Activated CD8-positive, alpha-beta memory T cell treated with anti-CD3 and anti-CD28 coated beads for 24 hours (primary cell): ENCODE measurements at places on chromosomes 16 and 17.
A peak's percentile ranks its signal among the peaks of the same experiment; 100 is the strongest.

DNA sequence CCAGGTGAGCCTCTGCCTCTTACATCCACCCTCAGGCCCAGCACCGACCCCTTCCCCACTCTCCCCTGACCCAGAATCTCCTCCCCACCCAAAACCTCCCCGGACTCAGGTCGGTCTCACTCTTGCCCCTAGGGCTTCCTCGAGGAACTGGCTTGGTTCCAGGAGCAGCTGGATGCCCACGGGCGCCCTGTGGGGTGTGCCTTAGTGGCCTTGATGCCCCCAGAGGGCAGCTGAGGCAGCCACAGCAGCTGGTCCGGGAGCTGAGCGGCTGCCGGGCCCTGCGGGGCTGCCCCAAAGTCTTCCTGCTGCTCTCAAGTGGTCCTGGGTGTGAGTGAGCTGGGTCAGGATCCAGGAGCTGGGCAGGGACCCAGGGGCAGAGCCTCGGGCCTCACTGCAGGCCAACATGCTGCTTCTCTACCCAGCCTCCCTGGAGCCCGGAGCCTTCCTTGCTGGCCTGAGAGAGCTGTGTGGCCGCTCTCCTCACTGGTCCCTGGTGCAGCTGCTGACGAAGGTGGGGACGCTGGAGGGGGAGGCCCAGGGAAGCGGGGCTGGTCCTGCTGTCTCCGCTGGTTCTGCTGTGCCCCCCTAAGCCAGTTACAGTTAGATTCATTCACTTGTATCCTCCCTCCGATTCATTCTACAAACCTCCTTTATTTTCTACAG lies 9.6 kb downstream of the ZNF213 start:
- DNase-seq, result no peak

GRCh38 chr17:11326492-11326891 lies 85.5 kb downstream of the SHISA6 start:
- no peak for DNase-seq

DNA sequence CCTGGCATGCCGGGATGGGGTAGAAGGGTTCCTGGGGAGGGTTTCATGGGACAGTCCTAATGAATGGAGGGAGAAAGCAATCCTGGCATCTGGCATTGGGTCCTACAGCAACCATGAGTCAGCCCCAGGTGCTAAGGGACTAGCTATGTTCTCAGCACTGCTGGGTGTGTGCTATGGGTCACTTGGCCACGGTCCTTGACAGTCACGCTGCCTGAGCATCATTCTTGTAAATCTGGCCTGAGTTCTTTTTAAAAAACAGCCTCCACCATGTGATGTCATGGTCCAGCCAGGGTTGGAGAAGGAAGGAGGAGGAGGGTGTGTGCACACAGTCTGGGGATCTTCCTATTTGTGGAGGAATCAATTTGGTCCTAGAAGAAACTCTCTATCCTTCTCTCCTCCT lies 6.2 kb upstream of the RAMP2 start:
- no peak for DNase-seq

GRCh38 chr17:47076171-47076570 lies 97.1 kb upstream of the RPRML start:
- no peak for DNase-seq

GRCh38 chr16:8286348-8286747 lies 304.0 kb downstream of the TMEM114 start:
- DNase-seq, result no peak

DNA sequence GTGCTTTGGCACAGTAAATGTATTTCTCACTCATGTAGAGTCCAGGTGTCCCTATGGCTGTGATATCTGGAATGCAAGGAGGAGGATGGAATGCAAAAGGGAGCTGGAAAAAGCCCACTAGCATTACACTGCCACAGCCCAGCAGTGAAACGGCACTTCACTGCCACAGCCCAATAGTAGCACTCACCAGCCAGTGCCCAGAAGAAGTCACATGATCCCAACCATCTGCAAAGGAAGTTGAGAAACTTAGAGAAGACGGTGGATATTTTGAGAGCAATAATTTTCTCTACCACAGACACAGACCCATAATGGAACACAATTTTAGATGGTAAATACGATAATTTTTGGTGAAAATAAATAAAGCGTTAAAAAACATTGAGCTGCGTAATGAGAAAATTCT lies 51.8 kb downstream of the C16orf82 start:
- DNase-seq, result no peak

DNA sequence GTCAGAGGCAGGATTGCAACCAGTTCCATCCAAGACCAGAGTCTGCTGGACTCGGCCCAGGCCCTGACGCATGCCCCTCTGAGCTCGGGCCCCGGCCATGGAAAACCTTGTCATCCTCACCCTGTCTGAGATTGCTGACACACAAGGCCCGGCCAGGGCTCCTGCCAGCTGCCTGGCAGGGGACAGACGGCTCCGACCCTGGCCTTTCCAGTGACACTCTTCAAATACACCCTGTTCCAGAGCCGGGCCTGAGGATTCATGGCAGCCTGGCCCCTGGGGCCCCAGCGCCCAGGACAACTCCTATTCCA lies 3.2 kb upstream of the PABPN1L start:
- no peak for DNase-seq

DNA sequence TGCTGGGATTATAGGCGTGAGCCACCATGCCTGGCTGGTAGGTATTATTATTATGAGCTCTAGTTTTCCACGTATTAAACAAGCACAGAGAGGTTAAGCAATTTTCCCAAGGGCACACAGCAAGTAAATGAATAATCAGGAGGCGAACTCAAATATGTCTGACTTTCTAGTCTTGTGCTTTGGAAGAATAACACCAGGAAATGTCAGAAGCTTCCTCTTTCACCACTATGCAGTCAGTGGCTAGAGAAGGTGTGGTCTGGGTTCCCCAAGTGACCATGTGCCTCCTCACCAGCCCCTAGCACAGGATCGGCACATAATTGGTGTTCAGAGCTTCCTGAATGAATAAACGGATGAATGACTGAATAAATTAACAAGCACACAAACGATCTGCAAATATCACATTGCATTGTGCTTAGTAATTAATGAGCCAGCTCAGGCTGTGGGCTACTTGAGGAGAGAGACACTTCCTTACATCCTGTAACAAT lies 21.6 kb upstream of the SCNN1B start:
- DNase-seq, result no peak

DNA sequence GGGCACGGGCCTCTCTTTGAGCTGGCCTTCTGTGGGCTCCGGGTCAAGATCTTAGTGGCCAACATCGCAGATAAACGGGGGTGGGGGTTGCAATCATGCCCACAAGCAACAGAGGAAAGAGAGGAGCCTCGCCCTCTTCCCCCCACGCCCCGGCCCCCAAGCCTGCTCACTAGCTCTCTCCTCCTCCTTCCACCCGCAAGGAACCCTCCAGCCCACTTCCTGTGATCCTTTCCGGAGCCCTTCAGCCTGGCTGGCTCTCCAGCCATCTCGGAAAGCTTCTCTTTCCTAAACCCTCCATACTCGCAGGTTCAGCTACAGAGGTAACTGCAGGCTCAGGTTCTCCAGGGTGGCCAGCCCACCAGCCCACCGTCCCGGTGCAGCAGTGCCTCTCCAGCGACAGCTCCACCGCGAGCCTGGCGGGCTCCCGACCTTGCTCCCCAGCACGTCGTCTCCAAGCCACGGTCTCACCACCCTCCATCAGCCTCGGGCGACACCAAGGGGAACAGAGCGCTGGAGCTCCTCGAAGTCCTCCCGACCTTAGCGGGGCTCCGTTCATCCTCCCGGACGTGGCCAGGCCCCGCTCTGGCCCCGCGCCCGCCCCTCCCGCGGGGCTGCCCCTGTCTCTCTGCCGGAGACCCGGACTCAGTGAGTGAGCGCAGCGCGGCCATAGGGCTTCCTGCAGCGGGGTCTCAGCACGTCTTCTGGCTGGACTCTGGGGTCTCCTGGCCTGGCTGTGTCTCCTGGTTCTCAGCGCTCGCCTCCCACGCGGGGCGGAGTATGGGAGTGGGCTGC lies 12.9 kb upstream of the ODF4 start:
- peak; percentile 72 for DNase-seq

GRCh38 chr17:27945333-27945616 lies 52.1 kb upstream of the LYRM9 start:
- DNase-seq, result no peak

DNA sequence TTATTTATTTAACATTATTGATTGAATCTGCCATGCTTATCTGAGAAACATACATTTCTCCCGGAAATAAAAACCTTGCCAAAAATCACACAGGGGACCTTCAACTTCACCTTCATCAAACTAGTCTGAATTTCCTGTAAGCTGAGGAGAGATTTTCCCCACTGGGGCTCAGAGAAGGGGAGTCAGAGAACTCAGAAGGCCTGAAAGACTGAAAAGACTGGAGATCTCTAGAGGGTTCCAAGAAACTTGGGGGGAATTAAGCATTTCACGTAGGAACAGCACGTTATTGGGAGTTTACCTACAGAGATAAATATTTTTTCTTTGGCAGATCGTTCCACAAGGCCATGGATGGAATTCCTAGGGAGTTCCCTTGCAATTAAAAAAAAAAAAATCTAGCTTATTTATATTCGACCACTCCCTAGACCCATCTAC lies 528 bp upstream of the NOL11 start:
- DNase-seq, result peak; percentile 60

- no peak for DNase-seq
Observed at GRCh38 chr16:73739049-73739769, 557.4 kb upstream of the PSMD7 start.
